ENCODE measurements at places on chromosomes 3 and 15.

GRCh38 chr15:92200891-92201290, 192.8 kb upstream of the ST8SIA2 start:
- no peak for DNase-seq

GRCh38 chr3:127688416-127689265, 15.9 kb downstream of the ABTB1 start:
- no peak for DNase-seq

DNA sequence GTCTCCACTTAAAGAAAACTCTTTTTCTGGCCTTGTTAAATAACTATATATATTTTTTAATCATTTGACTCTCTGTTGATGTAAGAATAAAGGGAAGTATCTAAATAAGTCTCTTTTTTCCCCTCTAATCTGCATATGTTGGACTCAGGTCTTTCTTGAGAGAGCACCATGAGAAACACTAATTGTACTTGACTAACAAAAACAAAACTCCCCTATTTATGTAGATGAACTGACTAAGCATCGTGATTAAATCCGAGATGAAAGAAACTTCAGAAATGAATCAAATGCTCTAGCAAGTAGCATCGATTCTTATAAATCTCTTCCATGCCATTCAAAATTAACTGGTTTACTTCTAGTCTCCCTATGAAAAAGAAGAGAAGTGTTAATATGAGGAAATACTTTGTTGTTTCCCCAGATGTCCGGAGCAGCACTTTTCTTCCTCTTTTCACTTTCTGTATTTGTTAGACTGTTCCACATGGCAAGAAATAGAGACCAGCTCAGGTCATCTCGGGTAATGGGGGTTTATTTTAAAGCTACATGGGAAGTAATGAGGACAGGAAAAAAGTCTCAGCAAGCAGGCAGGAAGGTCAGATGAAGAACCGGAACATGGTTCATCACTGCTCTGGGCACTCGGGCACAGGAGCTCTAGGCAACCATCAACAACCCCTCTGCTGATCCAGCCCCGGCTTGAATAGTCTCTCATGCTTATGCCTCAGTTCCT, 288.3 kb downstream of the CNTN6 start:
- no peak for DNase-seq

DNA sequence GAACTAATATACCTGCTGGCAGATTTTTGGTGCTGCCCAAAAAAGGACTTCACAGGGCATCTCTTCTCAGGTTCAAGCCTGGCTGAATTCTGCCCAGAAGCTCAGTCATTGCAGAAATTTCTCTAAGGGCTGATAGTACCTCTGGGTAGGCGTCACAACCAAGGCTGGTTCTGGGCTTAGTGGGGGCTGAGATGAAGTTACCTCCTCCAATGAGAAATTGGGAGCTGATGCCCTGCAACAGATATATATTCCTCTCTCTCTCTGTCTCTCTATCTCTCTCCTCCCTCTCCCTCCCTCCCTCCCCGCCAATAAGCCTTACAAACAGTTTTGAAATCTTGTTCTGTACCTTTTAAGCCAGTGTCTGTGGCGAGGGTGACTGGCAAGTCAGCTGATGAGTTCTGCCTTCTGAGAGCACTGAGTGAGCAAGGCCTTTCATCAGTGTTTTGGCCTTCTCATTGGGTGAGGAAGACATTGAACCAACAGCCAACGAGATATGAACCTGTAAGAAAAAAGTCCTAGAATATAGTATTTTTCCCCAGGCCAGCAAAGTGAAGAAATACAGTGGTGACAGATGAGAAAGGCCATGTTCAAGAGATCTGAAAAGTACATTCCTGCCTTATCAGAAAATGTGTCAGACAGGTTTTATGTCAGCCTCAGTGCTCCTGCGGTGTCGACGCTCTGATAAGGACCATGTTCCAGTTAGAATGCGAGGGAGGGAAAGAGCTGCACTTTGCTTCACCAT, 45.5 kb downstream of the TMEM39A start:
- DNase-seq: no peak

DNA sequence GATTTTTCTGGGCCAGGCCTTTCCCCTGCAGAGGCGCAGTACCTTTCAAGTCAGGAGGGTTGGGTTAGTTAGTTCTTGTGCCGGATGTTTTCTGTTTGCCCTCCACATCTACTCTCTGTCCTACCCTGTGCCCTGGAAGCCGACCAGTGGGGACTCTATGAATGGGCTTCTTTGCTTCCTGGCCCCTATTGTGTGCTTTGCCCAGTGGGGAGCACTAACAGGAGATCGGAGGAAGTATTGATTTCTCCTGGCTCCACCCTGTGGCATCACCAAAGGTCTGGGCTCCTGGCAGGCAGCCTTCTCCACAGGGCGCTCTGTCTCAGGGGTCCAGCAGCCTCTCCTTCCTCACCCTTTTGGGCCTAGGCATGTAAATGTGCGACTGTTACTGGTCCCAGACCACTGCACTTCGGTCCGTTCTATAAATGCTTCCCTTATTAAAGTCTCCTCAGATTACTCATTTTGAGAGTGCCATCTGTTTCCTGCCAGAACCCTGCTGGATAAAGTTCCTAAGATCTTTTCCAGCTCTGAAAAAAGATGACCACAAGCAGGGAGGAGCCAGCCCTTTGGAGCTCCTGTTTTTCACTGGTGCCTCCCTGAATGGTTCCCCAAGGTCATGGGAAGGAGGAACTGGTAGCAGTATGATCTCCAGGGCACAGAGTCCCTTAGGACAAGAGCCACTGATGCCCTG, 44.5 kb downstream of the CTDSPL start:
- no peak for DNase-seq

Data from ascending aorta (tissue), 2 donors.